ENCODE measurements at places on chromosomes 4 and X.

DNA sequence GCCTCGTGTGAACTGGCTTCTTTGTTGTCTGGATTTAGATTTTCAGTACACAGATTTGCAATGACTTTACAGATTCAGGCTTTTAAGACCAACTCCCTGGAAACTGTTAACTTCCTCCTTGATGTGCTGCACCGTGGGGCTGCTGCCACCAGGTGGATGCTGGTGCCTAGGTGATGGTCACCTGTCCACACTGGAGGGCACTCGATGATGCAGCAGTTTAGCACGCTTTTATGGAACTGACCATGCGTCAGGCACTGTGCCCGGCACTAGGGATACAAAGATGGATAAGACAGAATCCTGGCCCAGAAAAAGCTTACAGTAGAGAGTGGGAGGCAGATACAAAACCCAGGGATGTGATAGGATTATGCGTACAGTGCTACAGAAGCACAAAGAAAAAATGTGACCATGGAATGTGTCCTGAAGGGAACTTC is 180.7 kb downstream of the CEP135 start:
- H3K27me3 ChIP-seq = no peaks in the 10 kb centered on the region
- H3K4me1 ChIP-seq = peaks cover 15% of the 10 kb centered on the region
- no peak for DNase-seq

GRCh38 chrX:104195489-104196084 is 29.3 kb downstream of the FAM199X start:
- H3K27me3 ChIP-seq = no peaks in the 10 kb centered on the region
- H3K4me3 ChIP-seq = no peak overlapping the region
- H3K4me1 ChIP-seq = no peaks in the 10 kb centered on the region
- DNase-seq = no peak
- no peak overlapping the region for H3K27ac ChIP-seq
- no peaks in the 10 kb centered on the region for H3K36me3 ChIP-seq

- DNase-seq = no peak
- no peak overlapping the region for H3K27ac ChIP-seq
- H3K4me1 ChIP-seq = peaks cover 5% of the 10 kb centered on the region
- peaks cover 13% of the 10 kb centered on the region for H3K27me3 ChIP-seq
- no peak overlapping the region for H3K4me3 ChIP-seq
Measured at GRCh38 chr4:48967631-48968030, 18.4 kb upstream of the CWH43 start.

- no peaks in the 10 kb centered on the region for H3K36me3 ChIP-seq
- H3K27me3 ChIP-seq = no peaks in the 10 kb centered on the region
- H3K4me1 ChIP-seq = peaks cover 22% of the 10 kb centered on the region
- peak overlapping the region; percentile 27 for H3K27ac ChIP-seq
- no peak for DNase-seq
- H3K4me3 ChIP-seq = no peak overlapping the region
Measured at GRCh38 chrX:8629871-8630270, 102.1 kb downstream of the ANOS1 start.

DNA sequence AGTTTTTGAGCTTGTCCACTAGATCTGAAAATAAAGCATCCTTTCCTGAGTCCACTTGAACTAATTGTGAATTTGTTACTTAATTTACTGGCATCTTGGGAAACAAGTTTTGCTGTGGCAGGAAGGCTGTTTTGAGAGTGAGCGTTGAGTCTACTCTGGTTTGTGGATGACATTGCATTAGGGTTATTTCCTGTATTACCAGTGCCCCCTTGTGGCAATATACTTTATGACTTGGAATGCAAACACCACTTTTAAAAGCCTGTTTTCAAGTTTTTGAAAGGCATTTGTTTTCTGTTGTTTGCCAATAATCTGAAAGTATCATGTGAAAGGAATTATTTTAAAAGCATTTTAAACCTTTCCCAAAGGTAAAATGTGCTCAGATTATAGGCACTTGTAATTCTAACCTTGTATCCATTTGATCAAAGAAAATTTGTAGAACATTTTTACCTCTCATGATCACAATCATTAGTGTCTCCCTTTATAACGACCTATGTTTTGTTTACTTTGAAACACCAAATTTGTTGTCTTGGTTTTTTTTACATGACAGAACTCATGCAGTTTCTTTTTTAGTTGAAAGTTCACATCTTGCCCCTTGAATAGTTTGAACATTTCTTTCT is 18.0 kb upstream of the CYP2U1 start:
- no peak overlapping the region for H3K4me3 ChIP-seq
- no peaks in the 10 kb centered on the region for H3K27me3 ChIP-seq
- peaks cover 2% of the 10 kb centered on the region for H3K4me1 ChIP-seq

DNA sequence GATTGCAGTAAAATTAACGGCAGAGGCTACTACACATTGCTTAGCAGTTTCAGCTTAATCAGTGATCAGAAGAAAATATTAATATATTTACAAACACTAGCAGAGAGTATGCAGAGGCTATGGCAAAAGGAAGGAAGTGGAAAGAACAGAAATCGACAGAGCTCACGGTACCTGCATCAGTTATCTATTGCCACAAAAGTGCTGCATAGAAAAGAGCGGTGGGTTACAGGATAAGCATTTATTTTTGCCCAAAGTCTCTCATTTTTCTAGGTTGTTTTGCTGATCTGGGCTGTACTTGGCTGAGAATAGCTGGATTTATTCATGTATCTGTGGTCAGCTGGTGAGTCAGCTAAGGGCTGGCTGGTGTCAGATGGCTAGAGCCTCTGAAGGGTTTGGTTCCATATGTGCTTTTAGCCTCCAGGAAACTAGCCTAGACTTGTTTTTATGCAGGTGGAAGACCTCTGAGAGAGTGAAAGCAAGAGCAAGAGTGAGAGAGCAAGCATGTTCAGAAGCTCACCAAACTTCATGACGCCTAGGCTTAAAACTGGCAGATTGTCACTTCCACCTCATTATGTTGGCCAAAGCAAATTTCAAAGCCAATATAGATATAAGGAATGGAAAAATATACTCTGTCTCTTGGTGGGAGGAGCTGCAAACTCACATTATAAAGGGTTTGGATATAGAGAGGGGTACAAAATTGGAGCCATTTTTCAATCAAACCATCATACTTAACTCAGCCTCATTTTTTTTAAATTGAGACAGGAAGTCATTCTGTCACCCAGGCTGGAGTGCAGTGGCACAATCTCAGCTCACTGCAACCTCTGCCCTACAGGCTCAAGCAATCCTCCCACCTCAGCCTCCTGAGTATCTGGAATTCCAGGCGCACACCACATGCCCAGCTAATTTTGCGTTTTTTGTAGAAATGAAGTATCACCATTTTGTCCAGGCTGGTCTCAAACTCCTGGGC is 153.2 kb upstream of the RPL34 start:
- H3K27me3 ChIP-seq = no peaks in the 10 kb centered on the region
- peaks cover 2% of the 10 kb centered on the region for H3K36me3 ChIP-seq
- peak overlapping the region; percentile 42 for H3K27ac ChIP-seq
- no peak overlapping the region for H3K4me3 ChIP-seq
- no peak for DNase-seq

- peaks cover 2% of the 10 kb centered on the region for H3K4me1 ChIP-seq
- DNase-seq = no peak
- no peak overlapping the region for H3K4me3 ChIP-seq
- peaks cover 18% of the 10 kb centered on the region for H3K27me3 ChIP-seq
Measured at GRCh38 chr4:139629436-139630125, 36.0 kb upstream of the MGST2 start.

DNA sequence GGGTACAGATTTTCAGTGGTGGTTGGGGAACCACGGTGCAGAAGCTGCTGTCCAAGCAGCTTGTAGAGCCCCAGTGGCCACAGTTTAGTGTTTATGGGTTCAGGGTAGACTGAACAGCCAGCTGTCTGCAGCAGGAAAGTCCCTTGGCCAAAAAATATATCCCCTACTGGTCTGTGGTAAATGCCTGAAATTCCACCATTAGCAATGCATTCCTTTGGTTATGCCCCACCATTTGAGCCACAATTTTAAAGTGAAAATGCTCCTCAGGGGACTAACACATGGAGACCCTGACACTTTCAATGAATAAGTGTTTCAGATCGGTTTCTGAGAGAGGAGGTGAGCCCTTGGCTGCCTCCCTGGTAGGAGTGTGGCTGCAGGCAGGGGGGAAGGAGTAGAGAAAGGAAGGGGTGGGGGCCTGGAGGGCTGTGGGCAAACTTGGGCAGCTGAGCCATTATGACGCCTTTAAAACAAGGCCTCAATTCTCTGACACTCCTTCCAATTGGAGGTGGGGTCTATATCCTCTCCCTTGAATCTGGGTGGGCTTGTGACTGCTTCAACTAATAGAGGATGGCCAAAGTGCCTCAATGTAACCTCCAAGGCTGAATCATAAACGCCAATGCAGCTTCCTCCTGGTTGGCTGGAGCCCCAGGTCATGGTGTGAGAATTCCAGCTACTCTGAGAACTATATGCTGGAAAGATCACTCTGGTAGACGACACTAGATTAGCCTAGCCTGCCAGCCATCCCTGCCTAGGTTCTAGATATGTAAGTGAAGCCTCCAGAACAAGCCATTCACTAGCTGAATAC is 75.8 kb upstream of the ATP6AP2 start:
- peaks cover 18% of the 10 kb centered on the region for H3K4me1 ChIP-seq
- H3K27ac ChIP-seq = peak overlapping the region; percentile 94
- H3K4me3 ChIP-seq = no peak overlapping the region
- DNase-seq = no peak

GRCh38 chr4:153261914-153262313 is 57.7 kb downstream of the TRIM2 start:
- no peak overlapping the region for H3K27ac ChIP-seq
- H3K27me3 ChIP-seq = no peaks in the 10 kb centered on the region
- DNase-seq = no peak
- H3K4me1 ChIP-seq = peaks cover 4% of the 10 kb centered on the region
- H3K36me3 ChIP-seq = peaks cover 6% of the 10 kb centered on the region

- H3K4me3 ChIP-seq = no peak overlapping the region
- no peak overlapping the region for H3K27ac ChIP-seq
- DNase-seq = no peak
- H3K27me3 ChIP-seq = no peaks in the 10 kb centered on the region
Measured at GRCh38 chrX:72641611-72642010, 69.0 kb upstream of the HDAC8 start.

DNA sequence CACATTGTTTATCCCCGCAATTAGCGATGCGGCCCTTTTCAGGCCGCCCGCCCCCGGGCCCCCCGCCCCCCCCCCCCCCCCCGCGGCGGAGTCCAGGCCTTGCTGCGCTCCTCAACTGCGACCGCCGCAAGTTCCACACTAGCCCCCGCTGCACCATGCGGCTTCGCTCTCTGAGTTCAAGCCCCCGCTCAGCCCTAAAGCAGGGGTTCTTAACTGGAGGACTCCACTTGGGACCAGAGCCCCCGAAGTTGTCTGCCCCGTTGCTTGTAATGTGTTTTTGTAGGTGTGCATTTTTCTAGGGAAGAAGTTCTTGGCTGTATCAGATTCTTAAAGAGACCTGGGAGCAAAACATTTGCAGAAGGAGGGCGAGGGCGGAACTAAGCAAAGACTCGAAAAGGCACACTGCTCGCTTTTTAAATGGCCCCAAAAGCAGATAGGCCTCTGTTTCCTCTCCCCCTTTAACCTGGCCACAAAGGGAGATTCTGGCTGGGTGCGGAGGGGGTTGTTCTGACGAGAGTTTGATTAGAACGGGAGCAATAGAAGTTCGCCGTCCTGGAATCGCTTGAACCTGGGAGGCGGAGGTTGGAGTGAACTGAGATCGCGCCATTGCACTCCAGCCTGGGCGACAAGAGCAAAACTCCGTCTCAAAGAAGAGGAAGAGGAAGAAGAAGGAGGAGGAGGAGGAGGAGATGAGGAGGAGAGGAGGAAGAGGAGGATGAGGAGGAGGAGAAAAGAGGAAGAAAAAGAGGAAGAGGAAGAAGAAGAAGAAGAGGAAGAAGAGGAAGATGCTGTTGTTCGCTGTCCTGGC is 2.3 kb upstream of the MSX1 start:
- H3K36me3 ChIP-seq = peaks cover 2% of the 10 kb centered on the region
- peaks cover 32% of the 10 kb centered on the region for H3K27me3 ChIP-seq
- peak overlapping the region; percentile 49 for H3K4me3 ChIP-seq
- DNase-seq = no peak

Data from chondrocyte (in vitro differentiated cells).